ENCODE measurements at places on chromosomes 6 and 20.

DNA sequence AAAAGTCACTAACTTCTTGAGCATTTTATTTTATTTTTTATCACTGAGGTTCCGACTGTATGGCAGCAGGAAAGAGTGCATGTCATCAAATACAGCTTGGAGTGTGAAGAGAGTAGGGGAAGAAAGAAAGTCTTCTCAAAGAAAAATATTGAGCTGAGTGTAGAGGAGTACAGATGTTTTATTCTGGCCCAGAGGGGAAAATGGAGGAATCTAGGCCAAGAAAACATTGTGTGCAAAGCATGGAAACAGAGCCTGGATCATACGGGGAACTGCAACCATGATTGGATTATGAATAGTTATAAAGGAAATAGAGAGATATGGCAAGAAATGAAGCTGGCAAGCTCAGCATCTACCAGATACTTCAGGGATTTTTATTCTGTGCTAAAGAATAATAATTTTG, 104.2 kb upstream of the SCGN start:
- DNase-seq: no peak

DNA sequence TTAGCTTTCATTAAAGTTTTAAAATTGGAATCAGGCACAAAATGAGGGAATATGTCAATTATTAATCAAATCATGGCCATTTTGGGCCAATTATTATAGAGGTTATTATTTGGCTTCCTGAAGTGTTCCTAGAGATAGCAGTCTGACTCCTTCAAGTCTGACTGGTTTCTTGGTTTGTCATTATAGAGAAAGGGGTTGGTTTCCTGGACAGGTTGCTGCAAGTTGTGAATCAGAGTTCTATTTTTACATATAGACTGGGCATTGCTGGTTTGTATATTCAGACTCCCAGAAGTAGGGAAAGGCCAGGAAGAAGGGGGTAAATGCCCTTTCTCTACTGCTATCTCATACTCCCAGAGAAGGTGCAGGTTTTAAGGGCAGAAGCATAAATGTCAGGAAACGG, 121.4 kb upstream of the CEP162 start:
- no peak for DNase-seq

DNA sequence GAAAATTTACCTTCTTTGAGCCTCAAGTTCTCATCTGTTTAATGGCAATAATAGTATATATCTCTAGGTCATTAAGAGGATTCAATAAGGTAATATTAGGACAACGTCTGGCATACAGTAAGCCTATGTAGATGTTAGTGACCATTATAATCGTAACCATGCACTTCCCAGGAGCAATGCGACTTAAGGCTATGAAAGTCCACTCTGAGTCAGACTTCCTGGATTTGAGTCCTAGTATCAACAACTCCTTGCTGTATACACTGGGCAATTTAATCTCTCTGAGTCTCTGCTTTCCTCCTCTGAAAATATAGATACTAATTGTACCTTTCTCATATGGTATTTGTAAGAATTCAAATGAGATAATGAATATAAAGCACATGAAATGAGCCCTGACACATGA, 168.1 kb upstream of the HDDC2 start:
- DNase-seq: no peak

- no peak for DNase-seq
Observed at GRCh38 chr6:76681781-76682180, 609.3 kb upstream of the IMPG1 start.

DNA sequence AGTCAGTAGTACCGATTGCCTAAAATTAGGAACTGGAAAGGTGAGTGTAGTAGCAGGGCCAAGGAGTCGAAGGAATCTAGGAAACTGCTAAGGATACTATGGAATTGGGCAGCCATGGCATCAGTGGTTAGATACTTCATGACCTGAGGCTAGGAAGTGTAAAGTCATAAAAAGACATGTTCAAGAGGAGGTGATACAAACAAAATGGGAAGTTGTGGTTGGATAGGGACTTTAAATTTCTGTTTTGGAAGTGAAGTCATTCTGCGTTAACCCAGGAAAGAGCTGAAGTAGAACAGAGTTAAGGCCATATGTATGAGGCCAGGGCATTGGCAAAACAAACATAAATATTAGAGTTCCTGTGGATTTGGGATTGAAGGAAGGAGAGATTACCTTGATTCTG, 88.6 kb upstream of the TMEM181 start:
- no peak for DNase-seq

- no peak for DNase-seq
Observed at GRCh38 chr6:138666636-138667035, 106.9 kb upstream of the CCDC28A start.

DNA sequence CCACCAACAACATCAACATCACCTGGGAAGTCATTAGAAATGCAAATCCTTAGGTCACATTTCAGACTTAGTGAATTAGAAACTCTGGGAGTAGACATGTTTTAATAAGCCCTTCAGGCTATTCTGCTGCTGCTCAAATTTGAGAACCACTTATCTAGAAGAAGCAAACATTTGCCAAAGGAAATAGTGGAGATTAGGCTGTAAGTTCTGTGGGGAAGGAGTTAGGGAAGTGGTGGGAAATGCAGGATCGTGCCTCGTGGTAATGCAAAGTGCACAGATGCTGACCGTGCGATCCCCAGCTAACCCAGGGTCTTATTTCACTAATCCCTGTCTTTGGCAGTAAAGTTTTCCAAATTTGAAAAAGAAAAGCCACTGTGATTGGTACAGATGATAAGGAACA, 328.5 kb downstream of the EPM2A start:
- DNase-seq: no peak

DNA sequence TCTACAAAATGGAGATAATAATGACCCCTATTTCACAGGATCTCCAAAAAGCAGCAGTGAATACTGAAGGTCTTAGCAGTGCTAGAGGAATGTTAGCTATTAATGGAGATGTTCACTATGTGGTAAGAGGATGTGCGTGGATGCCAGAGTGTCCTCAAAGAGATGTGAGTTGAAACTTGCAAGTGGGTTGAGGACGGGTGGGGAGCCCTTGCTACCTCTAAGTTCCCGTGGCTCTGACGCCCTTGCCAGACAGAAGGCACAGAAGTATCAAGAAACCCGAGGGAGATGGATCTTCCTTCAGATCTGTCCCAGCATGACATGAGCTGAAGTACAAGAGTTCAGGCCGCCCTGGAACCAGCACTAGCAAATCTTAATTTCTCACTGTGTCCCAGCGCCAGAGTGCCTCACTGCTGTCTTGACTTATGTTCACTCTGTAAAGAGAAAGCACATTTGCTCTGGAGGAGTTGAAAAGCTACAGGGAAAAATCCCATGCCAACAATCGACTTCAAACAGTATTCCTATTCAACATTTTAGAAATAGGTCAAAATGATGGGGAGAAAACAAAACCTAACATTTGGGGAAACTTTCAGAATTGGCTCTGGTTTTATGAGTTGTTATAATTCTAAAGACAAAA, 59.5 kb downstream of the FYN start:
- DNase-seq: no peak

GRCh38 chr6:158978757-158979156, 21.2 kb downstream of the RSPH3 start:
- DNase-seq: no peak

GRCh38 chr6:139336488-139336887, 38.0 kb downstream of the CITED2 start:
- no peak for DNase-seq

GRCh38 chr6:33189625-33190448, 2.4 kb downstream of the COL11A2 start:
- DNase-seq: no peak

GRCh38 chr6:80022803-80023202, 18.4 kb downstream of the TTK start:
- DNase-seq: no peak

DNA sequence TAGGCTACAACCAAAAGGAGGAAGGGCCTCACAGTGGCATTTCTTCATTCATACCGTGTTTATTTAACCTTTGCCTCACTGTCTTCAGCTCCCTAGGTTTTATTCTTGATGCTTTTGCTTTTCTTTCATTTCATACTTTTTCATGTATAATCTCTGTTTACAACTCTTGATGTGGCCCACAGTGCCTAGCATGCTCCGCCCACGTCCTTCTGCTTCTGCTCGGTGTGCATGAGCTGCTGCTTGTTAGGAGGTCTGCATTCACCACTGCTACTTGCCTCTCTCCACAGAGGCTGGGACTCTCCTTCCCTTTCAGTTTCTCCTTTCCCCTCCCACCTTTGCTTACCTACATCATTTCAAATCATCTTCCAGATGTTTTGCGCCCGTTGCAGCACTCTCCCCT, 147.6 kb downstream of the EYA4 start:
- DNase-seq: no peak

GRCh38 chr6:35468980-35469750, 964 bp downstream of the RPL10A start:
- DNase-seq: no peak

GRCh38 chr6:8337147-8337546, 98.2 kb downstream of the SLC35B3 start:
- no peak for DNase-seq

GRCh38 chr6:130720076-130720715, 107.0 kb upstream of the SMLR1 start:
- DNase-seq: no peak

DNA sequence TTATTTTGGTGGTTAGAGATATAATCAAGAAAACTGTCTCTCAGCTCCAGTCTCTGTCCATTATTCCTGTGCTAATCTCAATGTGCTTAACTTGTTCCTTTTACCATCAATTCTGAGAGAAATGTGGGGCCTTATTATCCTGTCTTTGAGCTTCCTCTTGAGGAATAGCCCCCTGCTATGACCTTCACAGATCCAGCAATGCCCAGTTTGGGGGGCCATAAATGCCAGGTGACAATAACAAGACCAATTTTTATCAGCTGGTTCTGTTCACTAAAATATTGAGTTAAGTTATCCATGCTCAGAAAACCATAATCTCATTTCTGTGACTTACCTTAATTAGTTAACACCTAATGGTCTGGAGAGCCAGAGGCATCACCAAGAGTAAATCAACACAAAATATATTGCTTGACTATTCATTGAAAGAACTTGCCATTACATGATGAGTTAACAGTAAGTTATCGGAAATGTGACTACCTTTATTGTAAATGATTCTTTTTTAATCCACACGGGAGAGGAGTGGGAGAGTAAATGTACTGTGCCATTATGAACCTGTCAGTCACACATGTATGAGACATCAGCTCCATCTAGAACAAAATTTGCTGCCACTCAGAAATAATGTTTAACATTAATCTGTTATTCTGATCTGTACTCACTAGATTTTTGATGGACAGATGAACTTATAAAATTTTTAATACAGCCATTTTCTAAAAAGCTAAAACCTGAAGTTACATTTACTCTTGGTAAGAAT, 149.7 kb downstream of the ID4 start:
- DNase-seq: no peak

DNA sequence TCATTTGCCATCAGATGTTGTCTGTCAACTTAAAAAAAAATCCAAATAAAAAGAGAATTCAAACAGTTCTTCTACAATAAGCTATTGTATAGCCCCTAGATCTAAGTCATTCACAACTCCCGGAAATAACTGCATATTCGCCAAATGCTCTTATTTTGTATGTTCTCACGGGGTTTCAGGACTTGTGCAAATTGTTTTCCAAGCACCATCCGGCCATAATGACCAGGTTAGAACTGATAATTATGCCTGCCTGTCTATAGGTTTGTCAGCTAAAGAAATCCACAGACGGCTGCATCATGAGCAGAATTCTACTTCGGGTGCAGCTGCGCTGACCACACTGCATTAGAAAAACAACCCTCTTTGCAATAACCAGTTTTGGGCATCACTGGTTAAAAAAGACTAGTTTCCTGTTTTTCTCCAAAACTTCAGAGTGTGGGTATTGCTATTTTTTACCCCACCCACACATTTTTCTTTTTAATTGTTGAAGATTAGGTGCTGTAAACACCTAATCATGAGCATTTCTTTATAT, 87.7 kb downstream of the HIVEP2 start:
- no peak for DNase-seq

DNA sequence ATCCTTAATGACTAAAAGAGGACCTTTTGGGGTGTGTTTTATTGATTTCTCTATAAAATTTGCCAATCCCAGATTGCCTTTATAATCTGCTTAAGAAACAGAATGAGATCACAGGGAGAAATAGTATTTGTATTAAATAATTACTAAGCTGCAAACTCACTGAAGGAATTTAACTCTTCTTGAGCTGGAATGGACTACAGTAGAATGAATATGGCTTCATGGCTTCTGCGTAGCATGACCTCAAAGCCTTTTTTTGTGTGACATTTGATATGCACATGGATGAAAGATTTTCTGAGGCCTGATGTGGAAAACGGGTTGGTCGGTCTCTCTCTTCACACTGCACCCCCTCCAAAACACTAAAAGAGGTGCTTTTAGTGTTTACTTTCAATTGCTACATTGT, 115.9 kb downstream of the QKI start:
- DNase-seq: no peak

DNA sequence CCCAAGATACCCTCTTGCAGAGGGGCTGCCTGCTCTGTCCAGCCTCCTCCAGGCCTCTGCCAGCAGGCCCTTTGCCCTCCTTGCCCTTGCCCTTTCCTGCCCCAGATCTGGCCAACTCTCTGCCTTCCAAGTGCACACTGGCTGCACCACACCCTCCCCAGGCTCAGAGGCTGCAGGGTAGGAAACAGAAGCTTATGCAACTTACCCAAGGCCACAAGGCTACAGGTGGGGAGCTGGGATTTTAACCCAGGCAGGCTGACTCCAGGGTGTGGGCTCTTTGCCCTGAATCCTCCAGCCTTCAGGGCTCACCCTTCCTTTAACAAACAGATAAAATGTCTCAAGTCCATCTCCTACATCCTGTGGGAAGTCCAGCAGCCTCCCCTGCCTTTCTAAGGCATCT, 14.5 kb upstream of the TRAF3IP2 start:
- no peak for DNase-seq

- DNase-seq: no peak
Observed at GRCh38 chr20:21302664-21303060, 469 bp upstream of the XRN2 start.

DNA sequence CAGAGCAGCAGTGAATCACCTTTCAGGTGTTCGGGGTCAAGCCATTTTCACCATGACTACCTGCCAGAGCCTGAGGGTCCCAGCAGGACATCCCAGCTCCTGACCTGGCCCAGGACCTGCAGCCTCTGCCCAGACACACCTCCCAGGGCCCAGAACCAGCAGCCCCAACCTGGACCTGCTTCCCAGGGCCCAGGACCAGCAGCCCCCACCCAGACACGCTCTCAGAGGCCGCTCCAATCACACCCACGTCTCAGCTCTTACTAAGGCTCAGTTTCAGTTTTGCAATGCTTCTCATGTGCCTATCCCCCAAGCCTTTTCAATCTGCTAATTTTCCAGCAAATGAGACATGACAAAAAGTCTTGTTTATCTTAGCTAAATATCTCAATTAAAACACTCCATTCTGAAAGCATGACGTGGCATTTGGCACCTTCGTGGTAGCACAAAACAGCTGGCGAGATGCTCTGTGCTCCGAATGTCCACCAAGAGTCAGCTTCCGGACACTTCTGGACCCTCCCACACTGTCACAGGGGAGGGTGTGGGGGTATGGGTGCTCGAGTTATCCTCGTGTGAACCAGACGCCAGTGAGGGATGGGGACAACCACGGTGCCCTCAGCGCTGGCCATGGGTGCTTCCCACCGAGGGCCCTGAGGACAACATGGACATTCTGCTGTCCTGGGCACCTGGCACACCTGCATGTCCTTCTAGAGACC, 253.2 kb downstream of the DLL1 start:
- DNase-seq: no peak

GRCh38 chr6:16168858-16169257, 40.0 kb downstream of the MYLIP start:
- peak; percentile 36 for DNase-seq
